ENCODE measurements at places on chromosomes 3 and 15.

GRCh38 chr3:9901967-9902366, 681 bp upstream of the IL17RE start:
- no peak for DNase-seq

GRCh38 chr3:41193794-41194539, 5.3 kb upstream of the CTNNB1 start:
- no peak for DNase-seq

DNA sequence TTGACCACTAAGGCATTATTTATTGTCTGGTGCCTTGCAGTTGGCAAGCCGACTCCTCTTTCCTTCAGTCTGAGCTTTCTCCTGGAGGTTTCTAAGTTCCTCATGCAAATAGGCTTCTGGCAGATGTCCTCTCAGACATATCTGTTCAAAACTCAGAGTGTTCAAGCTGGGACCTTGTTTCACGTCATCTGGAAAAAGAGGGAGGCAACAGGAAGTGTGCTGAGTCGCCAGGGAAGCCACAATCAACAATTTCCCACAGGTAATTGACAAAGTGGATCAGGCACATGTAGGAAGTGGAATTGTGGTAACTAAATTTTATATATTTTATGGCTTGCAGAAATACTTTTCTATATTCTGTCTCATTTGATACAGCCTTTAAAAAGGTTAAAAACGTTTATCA, 14.6 kb downstream of the SCG5 start:
- DNase-seq = no peak

- DNase-seq = no peak
Measured at GRCh38 chr15:100895721-100896120, 16.1 kb downstream of the ALDH1A3 start.

DNA sequence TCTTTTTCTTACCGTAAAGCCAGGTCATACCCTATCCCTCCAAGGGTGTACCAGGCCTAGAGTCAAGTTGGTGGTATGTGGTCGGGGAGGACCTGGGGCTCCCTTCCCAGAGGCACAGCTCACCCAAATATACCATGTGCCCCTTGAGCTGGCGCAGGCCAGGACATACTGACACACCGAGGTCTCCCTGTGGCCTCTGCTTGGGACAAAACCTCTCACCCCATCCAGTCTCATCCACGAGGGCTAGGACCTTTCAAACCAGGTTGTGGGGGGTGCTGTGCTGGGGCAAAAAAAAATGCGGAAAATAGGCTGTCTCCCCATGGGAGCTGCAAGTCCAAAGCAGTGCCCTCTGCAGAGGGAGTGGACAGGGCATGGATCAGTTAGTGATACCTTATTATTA, 22.8 kb downstream of the PTH1R start:
- DNase-seq = no peak

DNA sequence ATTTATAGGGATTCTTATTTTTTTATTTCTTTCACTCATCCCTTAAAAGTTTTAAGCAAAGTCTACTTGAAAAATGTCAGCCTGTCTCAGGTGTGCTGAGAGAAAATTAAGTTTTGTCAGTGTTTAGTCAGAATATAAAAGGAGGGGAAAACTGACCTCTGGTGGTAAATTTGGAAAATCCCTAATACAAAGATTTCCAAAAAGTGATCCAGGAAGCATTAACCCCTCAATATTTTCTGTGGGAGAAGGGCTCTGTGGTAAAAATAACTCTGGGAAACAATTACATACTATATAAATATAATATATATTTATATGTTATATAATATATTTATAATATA, 41.0 kb upstream of the FRMD4B start:
- no peak for DNase-seq

- DNase-seq = no peak
Measured at GRCh38 chr3:60650171-60650570, 601.1 kb downstream of the FHIT start.

DNA sequence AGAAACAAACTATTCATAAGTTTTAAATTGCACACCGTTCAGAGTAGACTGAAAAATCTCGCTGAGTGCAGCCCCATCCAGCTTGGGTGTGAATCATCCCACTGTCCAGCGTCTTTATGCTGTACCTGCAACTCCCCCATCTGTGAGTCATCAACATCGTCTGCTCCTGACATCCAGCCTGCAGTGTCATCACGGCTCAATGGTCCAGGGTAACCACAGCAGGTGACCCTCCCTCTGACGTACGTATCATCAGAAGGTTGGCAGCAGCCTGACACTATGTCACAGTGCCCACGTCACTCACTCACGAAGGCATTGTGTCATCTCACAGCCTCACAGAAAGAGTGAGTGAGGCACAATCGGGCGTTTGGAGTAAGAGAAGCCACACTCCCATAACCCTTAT, 65.2 kb downstream of the TPRA1 start:
- no peak for DNase-seq

GRCh38 chr15:66115568-66116206, 137.9 kb downstream of the MEGF11 start:
- DNase-seq = no peak

DNA sequence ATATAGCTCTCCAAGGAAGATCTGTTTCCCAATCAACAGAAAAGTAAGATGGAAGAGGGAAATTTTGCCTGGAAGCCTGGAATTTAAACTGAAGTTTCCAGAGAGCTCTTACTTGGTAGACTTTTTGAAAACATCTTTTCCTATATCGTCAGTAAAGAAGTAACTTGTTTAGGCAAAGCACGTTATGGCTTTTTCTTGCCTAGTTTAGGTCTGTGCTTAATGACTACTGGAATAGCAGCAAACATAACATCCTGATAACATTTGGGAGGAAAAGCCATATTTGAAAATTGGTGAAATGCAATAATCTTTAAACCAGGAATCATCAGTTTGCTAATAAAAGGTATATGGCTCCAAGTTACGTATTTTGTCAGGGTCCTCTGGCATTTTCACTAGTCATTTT, 160.4 kb upstream of the CGNL1 start:
- no peak for DNase-seq

DNA sequence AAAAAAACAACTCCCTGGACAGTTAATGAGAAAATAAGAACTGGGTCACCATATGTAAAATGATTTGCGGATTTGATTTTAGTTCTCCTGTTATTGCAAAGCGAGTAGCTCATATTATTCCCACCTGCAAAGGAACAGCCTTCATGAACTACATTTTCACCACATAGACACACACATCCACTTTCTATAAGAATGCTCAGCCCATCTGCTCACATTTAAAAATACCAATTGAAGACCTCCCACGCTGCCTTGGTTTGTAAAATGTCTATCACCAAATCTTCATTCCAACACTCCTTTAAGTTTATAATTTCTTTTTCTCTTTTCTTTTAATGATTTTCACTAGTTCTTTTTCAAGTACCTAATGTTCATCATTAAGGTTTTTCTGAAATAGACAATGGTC, 148.6 kb downstream of the FGF12 start:
- DNase-seq = no peak

DNA sequence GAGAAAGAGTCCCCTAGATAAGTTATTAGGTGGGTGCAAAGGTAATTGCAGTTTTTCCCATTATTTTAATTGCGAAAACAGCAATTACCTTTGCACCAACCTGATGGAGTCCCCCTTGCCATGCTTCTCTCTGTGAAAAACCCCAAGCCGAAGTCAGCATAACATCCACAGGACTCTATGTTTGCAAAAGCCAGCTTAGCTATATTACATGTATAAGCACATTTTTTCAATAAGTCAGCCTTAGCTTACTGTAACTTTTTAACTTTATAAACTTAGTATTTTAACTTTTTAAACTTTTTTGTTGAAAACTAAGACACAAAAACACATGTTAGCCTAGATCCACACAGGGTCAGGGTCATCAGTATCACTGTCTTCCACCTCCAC, 21.4 kb upstream of the MUC20 start:
- no peak for DNase-seq

- no peak for DNase-seq
Measured at GRCh38 chr15:80783260-80783659, 4.1 kb downstream of the CEMIP start.

GRCh38 chr3:64440498-64440897, 215.2 kb upstream of the PRICKLE2 start:
- no peak for DNase-seq

DNA sequence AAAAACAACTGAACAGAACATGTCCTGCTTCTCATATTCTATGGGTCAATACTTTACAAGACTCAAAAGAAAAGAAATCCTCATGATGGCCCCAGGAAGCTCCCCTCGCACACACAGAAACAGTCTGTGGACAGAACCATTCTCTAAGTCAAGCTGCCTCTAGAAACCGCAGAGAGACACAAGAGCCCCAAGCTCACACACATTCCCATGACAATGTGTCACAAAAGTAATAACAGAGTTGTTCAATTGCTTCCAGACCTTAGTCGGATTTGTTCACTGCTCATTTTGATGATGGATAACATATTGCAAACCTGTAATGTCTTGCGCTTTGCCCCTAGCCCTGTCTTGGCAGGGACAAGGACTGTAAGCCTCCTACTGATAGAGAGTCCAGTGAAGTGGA, 60.9 kb downstream of the UMPS start:
- DNase-seq = no peak

DNA sequence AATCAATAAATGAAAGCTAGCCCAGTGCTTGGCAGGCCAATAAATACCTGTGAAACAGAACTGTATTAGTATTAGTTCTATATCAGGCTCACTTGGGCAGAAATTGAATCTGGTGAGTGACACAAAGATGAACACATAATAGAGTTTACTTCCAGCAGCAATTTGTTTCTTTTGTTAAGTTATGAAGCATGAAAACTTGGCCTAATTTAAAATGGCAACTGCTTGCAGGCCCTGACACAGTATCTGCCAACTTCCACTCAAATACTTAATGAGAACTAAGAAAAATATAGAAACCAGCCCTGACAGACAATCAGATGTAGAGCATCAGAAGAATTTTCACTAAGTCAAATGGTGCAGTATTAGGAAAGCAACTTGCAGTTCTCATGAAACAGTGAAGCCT, 37.6 kb upstream of the LRIG1 start:
- DNase-seq = no peak

- DNase-seq = no peak
Measured at GRCh38 chr15:84057714-84058331, 177.8 kb upstream of the GOLGA6L4 start.

- no peak for DNase-seq
Measured at GRCh38 chr3:110243081-110243480, 828.5 kb upstream of the NECTIN3 start.

GRCh38 chr3:54443561-54444161, 321.3 kb downstream of the CACNA2D3 start:
- DNase-seq = no peak

GRCh38 chr3:44509393-44509921, 32.0 kb upstream of the ZNF445 start:
- no peak for DNase-seq

GRCh38 chr15:68951813-68952212, 21.5 kb downstream of the SPESP1 start:
- no peak for DNase-seq

GRCh38 chr3:184016811-184017671, 643 bp downstream of the ABCC5 start:
- DNase-seq = no peak

GRCh38 chr15:64844576-64845145, 2.9 kb downstream of the PLEKHO2 start:
- no peak for DNase-seq

DNA sequence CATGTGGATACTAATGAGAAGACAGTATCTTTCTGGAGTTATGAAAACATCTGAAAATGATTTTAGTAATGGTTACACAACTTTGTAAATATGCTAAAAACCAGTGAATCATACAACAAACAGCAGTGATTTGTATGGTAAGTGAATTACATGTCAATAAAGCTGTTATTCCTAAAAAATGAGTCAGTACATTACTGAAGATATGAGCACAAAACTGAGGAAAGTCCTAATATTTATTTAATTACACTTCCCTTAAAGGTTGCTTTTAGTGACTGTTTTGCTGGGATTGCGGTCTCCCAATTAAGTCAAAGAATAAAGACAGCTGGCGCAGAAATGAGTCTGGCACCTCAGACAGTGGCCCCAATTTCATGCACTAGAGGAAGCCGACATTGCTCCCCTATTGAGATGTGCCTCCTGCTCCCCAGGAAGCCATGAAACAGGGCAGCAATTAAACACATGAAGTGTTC, 50.9 kb upstream of the FSIP1 start:
- no peak for DNase-seq

DNA sequence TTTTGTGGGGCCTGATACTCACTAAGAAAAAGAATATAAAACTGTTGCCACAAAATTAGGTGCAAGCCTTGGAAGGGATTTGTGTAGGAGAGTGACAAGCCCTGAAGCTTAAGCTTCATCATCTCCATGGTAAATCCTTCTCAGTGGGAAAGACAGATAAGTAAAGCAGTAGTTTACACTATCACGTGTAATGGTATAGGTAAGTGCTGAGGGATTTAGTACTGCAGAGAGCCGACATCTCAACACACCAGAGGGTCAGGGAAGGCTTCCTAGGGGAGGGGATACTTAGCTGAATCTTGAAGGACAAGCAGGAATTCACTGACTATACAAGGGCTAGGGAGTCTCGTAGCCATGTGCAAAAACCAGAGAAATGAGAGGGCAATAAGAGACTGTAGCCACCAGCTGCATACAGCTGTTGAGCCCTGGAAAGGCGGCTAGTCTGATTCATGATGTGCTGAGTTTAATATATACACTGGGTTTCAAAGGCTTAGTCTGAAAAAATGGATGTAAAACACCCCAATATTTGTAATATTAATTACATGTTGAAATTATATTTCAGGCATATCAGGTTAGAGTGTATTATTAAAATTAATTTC, 11.1 kb downstream of the SLC24A1 start:
- no peak for DNase-seq

GRCh38 chr3:112647122-112647521, 6.2 kb upstream of the CCDC80 start:
- no peak for DNase-seq

DNA sequence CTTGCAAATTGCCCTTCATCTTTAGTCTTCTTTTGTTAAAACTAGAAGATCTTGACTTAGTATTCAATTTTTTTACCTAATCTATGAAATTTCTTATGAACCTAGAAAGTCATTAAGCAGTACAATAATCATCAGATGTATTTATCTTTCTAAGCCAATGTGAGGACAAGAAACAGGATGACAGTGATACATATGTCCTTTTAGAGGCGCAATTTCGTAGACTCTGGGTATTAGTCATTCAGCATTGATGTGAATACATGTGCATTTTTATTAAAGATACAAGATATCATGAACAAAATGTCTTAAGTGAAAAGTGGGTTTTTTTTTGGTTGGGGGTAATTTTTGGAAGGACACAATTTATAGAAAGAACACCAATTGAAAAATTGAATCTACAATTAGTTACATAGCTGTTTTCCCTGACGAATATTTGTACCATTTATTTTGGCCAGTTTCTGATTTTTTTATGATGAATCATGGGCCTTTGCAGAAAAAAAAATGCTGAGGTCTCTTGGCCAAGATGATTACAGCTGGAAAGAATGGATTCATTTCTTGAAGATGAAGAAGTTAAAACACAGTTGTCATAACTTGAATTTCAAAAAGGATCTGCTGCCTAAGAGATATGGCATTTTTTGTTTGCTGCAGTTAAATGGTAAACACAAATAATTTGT, 48.9 kb upstream of the AGTR1 start:
- no peak for DNase-seq

DNA sequence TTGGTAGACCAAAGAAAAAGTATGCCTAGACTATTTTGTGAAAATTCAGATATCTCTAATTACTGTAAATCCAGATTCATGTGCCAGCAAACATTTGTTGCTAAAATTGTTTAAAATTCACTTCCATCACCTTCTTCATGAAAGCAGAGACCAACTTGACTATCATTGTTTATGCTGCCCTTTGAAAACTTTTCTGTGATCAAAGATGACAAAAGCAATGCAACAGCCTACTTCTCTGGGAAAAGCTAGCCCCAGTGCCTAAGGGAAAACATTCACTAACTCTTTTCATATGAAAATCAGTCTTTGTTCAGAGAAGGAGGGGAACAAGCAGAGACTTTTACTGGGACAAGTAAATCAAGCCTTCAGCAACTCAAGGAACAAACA, 178.0 kb upstream of the P2RY1 start:
- no peak for DNase-seq

Data from GF-D8 (cell line).